Stimulated activated CD8-positive, alpha-beta memory T cell treated with anti-CD3 and anti-CD28 coated beads, Interleukin-4, amount 100 ng/mL, for 24 hours (primary cell): ENCODE measurements at places on chromosomes 4 and X.

DNA sequence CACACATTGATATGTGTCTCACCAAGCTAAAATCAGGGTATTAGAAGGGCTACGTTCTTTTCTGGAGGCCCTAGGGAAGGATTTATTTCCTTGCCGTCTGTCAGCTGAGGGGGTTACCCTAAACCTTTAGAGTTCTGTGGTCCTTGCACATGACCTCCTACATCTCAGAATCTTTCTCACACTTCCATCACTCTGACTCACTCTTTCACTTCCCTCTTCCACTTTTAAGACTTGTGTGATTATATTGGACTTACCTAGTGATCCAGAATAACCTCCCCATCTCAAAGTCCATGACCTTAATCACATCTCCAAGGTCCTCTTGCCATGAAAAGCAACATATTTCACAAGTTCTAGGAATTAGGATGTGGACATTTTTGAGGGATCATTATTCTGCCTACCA lies 53.6 kb upstream of the FUNDC1 start:
- no peak for DNase-seq

DNA sequence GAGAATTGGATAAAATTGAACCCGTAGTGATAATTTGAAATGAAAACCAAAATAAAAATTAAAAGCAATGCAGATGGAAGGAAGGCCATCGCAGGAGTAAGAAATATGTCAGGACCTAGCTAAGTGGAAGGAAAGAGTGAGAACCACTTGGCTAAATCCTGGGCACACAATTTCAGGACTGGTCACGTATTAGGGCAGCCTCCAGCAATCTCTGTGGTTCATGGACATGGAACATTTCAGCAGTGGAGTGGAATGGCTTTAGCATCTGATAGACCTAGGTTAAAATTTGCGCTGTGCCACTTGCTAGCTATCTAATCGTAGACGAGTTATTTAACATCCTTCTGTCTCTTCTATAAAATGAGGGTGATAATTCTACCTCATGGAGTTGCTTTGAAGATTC lies 71.1 kb downstream of the DCK start:
- DNase-seq: no peak

GRCh38 chr4:69970071-69970470 lies 4.5 kb upstream of the CSN2 start:
- no peak for DNase-seq

DNA sequence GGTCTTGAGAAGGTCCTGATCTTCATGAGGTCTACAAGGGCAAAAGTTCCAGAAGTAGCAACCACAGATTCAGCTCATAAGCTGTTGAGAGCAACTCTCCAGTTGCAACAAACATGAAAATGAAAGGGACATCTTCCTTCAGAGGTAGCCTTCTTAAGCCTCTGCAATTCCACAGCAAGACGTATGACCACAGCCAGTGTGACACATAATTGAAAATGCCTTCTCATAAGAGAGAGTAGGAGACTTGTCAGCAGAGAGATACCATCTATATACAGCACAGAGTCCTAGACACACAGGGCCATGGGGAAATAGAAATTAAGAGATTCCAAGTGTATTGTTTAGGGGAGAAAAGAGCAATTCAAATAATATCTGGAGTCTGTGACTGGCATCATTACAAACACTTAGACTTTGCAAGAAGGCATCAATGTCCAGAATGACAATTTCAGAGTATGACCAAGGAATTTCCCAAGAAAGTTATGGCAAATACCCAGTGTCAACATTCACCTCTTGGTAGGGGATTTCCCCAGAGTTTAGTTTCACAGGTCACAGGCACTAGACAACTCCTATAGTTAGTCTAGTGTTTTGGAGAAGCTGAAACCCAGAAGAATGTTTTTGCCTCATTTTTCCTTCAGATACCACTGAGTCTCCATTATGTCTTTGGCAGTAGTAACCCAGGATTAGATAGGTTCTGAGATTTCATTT lies 340.3 kb downstream of the ZNF674 start:
- no peak for DNase-seq

GRCh38 chr4:172962564-172963353 lies 205.9 kb upstream of the GALNT7 start:
- DNase-seq: no peak

GRCh38 chr4:8819473-8820177 lies 52.0 kb downstream of the HMX1 start:
- DNase-seq: no peak

- no peak for DNase-seq
Measured at GRCh38 chr4:181687116-181687515, 556.1 kb upstream of the TENM3 start.

DNA sequence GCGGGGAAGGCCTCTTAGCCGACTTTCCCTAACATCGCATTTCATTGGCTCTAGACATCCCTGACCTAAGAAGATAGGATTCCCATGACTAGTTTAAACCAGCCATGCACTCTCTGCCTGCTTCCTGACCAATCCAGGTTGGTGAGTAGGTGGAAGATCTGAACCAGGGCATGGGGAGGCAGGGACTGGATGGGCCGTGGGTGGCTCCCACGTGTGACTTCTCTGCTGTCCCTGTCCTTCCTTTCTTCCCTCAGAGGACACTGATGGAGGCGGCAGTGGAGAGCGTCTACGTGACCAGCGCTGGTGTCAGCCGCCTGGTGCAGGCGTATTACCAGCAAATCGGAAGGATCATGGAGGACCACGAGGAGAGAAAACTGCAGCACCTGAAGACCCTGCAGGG lies 90.7 kb downstream of the EVC start:
- no peak for DNase-seq

DNA sequence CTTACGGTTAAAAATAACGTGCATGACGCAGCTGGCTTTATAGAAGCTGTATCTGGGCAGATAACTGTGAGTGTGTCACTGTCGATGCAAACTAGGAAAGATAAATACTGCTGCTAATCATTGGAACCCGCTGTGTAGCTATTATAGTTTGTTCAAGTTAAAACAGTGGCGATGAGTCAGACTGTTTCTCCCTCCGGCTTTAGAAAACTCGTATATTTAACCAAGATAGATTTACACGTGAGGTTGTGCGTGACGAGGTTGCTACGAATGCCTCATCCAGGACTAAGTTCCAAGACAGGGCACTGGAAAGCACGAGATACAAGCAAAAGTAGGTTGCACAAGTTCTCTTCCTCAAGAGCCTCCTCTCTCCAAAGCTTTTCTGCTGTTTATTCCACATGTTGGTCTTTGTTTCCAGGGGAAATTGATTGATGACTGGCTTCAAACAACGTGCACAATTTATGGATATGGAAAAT lies 270.7 kb downstream of the FBXW7 start:
- DNase-seq: no peak

DNA sequence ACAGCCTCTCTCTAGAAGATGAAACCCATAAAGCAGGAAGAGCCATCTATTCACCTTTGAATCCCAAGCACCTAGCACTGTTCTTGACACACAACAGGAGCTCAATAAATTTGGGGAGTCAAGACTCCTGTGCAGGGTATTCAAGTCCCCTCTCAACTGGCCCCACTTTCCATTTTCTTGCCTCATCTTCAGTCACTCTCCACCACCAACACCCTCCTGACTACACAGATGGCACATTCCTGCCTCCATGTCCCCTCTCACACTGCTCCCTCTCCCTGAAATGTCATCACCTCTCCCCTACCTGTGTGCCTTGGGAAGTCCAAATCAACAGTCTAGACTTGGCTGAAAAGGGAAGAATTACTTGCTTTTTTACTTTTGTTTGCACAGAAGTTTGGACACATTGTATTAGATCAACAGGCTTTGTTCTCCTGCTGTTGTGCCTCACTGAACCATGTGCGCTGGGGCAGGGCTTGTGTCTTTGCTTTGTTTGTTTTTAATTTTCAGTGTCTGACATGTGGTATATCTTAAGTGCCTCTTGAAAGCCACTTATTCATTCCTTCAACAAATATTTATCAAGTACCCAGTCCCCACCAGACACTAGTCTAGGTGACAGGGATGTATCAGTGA lies 85.1 kb downstream of the APBB2 start:
- no peak for DNase-seq

DNA sequence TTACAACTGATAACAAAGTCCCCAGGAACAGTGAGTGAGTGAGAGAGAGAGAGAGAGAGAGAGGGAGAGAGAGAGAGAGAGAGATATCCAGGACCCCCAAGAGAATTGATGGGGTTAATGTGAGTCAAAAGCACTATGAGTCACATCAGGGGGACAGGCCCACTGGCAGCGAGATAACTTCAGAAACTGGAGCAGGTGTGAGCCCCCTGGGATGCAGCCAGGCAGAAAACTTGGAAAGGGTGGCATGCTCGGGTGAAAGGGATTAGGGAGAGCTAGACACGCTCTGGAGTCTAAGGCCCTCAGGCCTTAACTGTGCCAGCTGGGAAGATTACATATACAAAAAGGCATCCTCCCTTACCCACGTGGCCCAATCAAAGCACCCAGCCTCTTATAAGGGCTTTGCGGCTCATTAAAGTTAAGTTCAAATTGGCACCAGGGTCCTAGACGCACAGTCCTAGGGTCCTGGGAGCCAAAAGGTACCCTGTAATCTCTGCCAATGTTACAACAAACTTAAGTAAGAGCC lies 841 bp downstream of the ACOT9 start:
- DNase-seq: no peak

DNA sequence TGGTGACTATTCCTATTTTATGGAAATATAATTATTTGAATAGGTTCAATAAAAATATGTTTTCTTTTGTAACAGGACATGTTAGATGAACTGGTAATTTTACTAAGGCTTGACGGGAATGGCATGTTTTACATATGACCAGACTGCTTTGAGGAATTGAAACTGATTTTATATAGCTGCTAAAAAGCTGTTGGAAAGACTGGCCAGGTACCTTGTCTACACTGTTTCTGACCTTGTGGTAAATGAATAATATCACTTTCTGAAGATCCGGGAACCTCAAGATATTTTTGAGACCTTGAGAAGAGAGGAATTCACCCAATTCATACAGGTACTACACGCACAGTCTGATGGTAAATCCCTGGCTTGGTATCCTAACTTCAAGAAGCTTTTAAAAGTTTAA lies 42.1 kb upstream of the USP46 start:
- no peak for DNase-seq

DNA sequence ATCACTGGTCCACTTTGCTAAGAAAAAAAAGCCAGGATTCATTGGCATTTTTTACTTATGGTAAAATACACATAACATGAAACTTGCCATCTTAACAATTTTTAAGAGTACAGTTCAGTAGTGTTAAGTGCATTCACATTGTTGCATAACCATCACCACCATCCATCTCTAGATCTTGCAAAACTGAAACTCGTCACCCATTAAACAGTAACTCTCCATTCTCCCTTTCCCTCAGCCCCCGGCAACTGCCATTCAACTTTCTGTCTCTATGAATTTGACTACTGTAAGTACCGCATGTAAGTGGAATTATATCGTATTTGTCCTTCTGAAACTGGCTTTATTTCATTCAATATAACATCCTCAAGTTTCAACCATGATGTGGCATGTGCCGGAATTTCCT lies 56.3 kb upstream of the LNX1 start:
- DNase-seq: no peak

GRCh38 chrX:44536198-44536597 lies 6.5 kb downstream of the FUNDC1 start:
- DNase-seq: no peak

DNA sequence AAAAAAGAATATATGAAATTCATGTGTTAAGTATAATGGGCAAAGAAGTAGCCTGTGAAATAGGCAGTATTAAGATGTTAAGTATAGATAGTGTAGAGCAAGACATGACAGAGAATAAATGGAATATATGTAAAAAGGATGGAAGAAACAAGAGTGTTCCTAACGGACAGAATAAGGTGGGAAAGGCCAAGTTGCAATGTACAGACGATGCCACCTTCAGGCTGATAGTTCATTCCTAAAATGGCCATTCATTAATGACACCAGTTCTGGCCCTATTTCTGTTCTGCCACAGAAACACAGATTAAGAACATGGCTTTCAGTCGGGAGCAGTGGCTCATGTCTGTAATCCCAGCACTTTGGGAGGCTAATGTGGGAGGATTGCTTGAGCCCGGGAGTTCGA lies 4.4 kb upstream of the FAM184B start:
- no peak for DNase-seq

- no peak for DNase-seq
Measured at GRCh38 chr4:14743601-14744000, 258.7 kb upstream of the CPEB2 start.

DNA sequence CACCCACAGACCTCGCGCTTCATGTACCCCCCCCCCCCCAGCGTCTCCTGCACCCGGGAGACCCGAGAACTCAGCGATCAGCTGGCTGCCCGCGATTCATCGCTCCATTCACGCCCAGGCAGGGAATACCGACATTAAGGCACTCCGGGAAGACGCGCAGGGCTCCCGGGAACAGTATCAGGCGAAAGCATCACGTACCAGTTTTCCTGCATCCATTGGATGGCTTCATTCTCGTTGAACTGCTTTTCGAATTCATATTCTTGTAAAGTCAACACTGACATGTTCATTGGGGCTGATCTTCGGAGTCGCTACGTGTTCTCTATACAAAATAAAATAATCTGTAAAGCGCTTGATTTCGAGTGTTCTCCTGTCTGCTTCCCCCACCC lies 373 bp downstream of the ELOVL6 start:
- DNase-seq: no peak

DNA sequence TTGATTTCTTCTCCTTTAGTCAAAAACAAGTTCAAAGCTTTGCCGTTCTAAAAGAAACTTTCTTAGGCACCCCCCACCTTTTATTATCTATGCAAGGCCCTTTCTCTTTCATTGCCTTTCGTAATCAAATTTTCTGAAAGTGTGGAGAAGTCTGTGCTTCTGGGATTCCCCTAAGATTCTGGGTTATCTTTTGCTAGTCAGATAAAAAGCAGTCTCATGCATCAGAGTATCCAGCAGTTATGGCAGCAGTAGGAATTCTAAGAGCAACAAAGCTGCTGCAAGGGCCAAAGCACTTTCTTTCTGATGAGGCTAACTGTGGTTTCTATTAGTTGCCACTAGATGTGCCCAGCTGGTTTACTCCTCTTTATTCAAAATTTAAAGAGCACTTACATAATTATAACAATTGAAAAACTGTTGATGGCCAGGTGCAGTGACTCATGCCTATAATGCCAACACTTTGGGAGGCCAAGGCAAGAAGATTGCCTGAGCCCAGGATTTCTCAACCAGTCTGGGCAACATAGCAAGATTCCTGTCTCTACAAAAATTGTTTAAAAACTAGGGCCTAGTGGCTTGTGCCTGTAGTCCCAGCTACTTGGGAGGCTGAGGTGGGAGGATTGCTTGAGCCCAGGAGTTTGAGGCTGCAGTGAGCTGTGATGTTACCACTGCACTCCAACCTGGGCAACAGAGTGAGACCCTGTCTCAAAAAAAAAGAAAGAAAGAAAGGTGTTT lies 296.2 kb downstream of the PAPSS1 start:
- DNase-seq: no peak

GRCh38 chr4:181437895-181438294 lies 805.3 kb upstream of the TENM3 start:
- no peak for DNase-seq
